ENCODE measurements at places on chromosomes 2 and 18.

GRCh38 chr2:61187085-61187484 is 25.1 kb downstream of the C2orf74 start:
- no peak for DNase-seq

GRCh38 chr2:235670974-235671787 is 177.3 kb downstream of the AGAP1 start:
- DNase-seq: no peak

DNA sequence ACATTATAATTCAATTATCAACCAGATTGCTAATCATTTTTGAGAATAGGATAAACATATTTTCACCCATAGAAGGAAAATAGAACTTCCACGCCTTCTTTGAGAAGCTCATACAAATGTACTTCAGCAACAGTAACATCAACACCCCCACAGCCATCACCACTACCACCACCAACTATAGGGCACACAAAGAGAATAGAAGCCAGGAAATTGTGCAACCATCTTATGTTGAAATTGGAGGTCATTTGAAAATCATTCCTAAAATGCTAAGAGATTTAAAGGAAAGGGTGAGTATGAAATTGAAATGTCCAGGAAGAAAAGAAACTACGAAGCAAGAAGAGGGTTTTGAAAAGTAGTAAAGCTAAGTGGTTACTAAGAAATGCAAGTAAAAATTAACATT is 563.4 kb downstream of the ZNF804A start:
- no peak for DNase-seq

DNA sequence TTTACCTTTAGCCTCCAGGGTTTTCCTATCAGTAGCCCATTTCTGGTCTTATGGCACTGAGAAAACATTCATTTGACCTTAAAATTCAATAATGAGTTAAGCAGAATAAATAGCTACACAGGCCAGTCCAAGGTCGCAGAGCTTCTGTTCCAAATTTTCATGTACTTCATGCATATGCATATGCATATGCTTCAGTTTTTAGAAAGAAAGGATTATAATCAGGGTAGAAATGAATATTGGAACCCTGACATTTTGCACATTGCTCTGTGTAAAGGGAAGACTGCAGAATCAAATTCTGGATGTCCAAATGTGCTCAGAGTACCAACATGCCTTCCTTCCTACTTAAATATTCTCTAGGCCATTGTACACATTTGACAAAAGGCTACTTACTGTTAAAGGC is 104.9 kb downstream of the DPP4 start:
- no peak for DNase-seq

DNA sequence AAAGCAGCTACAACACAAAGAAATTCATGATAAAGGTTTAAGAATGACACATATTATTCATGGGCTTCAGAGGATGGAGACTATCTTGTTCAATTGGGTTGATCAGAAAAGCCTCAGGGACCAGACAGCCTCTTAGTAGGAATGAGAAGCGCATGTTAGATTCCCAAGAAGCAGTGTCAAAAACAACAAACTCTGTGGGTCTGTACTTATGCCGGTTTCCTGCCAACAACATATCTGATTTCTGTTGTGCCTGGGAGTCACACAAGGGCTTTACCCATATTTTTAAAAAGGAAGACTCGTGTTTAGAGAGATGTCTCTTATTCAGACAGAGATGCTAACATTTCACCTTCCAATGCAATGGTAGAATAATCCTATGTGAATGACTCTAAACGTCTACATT is 2180.6 kb upstream of the CELF4 start:
- no peak for DNase-seq

DNA sequence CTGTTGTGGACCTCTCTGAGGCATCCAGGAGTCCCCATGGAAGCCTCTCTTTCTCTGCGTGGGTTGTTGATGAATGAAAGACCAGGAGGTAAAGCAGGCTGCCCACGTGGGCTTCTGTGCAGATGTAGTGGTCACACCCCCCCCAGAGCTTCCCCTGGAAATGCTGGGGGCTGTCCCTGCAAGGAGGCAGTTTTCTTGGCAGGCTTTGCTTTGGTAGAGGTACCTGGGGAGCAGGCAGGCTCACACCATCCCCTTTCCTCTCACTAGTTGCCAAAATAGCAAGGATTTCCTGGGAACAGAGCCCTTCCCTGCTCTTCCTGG is 97.6 kb upstream of the MAP3K20 start:
- no peak for DNase-seq

DNA sequence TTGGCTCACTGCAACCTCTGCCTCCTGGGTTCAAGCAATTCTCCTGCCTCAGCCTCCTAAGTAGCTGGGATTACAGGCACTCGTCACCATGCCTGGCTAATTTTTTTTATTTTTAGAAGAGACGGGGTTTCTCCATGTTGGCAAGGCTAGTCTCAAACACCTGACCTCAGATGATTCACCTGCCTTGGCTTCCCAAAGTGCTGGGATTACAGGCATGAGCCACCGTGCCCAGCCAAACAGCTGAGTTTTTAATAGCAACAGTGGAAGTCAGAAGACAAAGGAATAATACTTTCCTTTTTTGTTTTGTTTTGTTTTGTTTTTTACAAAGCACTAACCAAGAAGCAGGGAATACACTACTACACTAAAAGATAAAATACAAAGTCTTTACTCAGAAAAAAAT is 16.9 kb downstream of the GPR75 start:
- DNase-seq: no peak

DNA sequence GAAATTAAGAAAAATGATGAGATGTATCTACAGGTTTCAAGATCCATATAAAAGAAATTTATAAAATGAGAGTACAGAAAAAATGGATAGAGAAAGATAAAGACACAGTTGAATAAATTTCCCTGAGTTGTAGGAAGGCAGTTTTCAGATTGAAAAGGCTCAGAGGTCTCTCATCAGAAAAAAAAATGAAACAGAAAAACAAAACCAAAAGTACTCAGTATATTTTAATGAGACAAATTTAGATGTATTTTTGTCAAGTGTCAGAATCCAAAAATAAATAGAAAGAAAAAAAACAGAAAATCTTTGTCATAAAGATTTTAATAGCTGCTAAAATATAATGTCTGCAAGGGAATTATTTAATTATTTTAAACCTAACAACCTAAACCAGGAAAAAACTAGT is 520.5 kb downstream of the KCNJ3 start:
- DNase-seq: no peak

GRCh38 chr2:189143925-189144324 is 35.6 kb downstream of the COL5A2 start:
- no peak for DNase-seq

- DNase-seq: peak; percentile 35
Observed at GRCh38 chr2:23900541-23901322, 26.2 kb downstream of the ATAD2B start.

- no peak for DNase-seq
Observed at GRCh38 chr2:125398738-125399524, 1257.0 kb upstream of the GYPC start.

GRCh38 chr2:82837588-82838304 is 1621.3 kb downstream of the SUCLG1 start:
- no peak for DNase-seq

GRCh38 chr2:101963198-101963597 is 28.6 kb upstream of the IL1R2 start:
- DNase-seq: no peak

DNA sequence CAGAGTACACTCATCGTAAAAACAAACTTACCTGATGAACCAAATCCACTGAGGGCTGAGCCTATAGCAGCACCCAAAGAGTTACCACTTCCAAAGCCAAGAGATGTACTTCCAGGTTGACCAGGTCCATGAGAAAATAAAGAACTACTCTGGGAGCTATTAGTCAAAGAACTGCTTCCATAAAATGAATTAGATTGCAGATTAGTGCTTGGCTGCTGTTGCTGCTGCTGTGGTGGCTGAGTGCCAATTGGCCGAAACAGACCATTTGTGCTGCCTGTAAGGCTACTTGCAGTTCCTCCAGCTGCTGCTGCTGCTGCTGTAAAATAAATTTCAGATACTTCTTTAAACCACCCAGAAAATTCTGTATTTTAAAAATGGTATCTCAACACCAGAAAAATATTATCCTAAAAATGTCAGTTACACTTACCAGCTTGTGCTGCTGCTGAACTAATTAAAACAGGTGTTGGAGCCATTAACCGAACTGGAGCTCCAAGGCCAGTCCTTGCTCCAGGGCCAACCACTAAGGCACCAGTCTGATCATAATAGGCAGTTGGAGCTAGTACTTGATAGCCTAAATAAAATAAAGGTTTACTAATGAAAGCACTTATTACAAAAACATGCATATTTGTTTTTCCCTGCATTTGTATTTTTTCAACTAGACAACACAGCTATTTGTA is 58.1 kb upstream of the SDC1 start:
- DNase-seq: no peak

DNA sequence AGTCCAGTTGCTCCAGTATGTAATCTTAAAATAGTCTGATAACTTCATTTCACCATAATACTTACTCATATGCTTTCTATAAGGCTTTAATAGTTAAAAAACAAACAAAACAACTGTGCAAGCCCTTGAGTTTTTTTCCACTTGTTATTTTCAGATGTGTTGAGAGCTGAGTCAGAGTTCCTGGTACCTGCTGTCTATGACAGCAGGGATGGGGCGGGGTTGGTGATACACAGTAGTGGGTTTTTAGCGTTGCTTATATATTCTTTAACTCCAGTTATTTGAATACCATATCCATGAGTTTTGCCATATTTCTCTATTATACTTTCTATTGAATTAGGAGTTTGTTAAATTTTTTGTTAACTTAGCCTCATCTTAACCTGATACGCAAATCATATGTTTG is 5.0 kb downstream of the NAPG start:
- no peak for DNase-seq

DNA sequence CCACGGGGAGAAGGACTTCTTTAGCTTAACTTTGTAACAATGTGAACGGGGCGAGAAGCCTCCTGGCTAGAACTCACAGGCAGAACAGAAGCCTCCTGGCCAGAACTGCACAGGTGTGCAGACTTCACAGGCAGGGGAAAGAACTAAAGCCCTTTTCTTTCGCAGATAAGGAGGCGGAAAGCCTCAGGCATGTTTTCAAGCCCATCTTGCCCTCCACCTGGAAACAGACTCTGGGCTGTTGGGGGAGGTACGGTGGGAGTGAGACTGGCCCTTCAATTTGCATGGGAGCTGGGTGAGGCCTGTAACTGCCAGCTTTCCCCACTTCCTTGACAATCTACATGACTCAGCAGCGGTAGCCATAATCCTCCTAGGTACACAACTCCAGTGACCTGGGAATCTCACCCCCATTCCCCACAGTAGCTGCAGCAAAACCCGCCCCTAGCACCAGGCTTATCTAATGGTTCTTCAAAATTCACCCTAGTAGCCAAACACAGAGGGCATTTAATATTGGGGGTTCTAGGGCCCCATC is 22.9 kb upstream of the ABCA12 start:
- DNase-seq: no peak

DNA sequence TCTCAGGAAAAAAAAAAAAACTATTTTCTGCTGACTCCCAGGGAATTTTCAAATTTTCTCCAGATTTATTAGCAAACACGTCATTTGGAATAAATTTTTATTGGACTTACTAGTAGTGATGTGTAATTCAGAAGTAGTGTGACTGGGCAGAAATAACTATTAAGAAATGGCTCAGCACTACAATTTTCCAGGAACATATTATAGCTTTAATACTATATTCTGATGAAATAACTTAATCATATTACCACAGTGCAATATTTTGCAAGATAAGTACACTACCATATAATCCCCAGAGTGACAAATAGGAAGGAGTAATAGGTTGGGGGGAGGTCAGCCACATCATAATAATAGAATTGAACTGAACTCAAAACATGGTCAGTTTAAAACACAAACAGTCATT is 19.7 kb upstream of the TNFAIP6 start:
- no peak for DNase-seq

GRCh38 chr2:134232868-134233727 is 20.8 kb upstream of the MGAT5 start:
- DNase-seq: no peak

- no peak for DNase-seq
Observed at GRCh38 chr2:92073815-92074548, 2797.2 kb upstream of the TEKT4 start.

GRCh38 chr2:28662468-28663181 is 89.0 kb upstream of the PPP1CB start:
- DNase-seq: peak; percentile 74

GRCh38 chr2:206443735-206444527 is 599 bp downstream of the ADAM23 start:
- no peak for DNase-seq

- no peak for DNase-seq
Observed at GRCh38 chr2:98623657-98624056, 15.3 kb downstream of the UNC50 start.

DNA sequence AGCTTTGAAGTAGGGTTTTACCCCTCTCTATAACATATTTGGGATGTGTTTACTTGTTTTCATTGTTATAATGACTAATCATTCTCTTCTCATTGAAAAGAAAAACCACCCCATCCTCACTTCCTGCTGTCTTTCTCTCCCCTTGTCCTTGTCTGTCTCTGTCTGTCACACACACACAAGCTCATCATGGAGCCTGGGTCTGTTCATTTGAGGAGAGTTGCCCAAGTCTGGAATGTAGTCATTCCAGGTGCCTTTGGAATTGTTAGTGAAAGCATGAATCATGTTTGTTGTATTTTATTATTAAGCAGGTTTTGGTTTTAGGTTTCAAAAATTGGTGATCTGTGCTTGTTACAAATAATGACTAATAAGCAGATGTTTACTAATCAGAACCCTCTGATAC is 133.5 kb upstream of the IL1R2 start:
- no peak for DNase-seq

GRCh38 chr18:9243029-9243428 is 91.5 kb upstream of the TWSG1 start:
- DNase-seq: no peak

DNA sequence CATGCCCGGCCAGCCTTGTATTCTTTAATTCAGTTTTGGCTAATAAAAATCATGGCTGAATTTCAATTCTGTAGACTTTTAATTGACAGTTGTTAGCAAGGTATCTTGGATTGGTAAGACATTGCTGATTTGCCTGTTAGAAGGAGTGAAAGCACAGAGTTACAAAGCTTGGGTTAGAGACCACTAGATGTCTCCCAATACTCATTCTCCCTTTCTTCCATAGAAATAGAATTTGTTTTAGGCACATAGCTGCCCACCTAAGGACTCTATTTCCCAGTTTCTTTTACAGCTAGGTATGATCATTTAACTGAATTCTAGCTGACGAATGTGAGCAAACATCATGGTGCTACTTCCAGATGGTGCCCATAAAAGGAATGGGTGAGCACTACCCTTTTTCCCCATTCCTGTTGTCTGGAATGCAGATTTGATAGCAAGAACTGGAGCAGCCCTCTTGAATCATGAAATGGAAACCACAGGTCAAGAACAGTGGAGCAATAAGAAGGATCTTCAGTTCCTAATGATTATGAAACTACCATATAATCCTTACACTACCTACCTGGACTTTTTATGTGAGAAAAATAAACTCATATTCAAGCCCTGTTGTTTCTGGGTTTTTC is 17.5 kb downstream of the PECR start:
- DNase-seq: no peak

DNA sequence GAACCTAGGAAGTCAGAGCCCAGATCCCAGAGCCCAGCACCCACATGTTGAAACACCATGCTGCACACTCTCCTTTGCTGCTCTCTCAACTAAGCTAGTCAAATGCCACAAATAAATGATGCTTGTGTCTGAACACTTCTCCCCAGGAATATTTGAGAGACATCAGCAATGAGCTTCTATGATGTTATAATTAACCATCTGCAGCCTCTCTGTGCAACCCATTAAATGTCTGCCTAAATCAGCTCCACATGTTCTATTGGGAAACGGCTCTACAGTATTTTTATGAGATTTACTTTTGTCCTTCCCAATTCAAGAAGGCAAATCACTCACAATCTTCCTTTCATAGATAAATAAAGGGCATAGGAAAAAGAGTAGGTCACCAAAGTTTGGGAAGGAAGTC is 266.8 kb upstream of the PARD3B start:
- no peak for DNase-seq

Measured in colonic mucosa (tissue), 4 donors.